ENCODE measurements at places on chromosomes 6 and 20.

DNA sequence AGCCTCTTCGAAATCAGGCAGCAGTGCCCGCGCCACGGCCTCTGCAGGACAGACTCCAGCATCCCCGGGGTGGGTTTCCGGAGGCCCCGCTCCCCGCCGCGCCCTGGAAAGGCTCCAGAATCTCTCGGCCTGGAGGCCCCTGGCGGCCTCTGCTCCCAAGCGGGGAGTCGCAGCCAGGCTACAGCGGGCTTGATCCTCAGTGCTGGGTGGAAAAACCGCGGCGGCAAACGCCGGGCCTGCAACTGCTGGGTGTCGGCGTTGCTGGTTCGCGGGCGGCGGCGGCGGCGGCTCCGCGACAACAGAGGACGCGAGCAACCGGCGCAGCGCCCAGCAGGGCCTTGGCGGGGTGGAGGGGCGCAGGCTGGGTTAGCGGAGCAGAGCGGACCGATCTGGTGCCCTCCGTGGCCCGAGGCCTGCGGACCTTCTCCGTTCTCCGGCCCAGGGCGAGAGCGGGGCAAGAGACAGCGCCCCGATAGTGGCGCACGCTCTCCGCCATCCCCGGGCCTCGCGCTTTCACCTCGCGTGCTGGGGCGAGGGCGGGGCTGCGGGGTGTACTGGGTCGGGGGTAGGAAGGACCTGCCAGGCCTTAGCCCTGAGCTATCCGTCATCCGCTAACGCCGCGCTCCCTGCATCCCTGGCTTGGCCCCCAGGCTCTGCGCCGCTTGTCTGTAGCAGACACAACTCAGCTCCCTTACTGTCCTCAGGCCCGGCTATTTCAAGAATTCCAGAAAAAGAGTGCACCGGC, 3.4 kb upstream of the ZNF292 start:
- peak; percentile 23 for DNase-seq

DNA sequence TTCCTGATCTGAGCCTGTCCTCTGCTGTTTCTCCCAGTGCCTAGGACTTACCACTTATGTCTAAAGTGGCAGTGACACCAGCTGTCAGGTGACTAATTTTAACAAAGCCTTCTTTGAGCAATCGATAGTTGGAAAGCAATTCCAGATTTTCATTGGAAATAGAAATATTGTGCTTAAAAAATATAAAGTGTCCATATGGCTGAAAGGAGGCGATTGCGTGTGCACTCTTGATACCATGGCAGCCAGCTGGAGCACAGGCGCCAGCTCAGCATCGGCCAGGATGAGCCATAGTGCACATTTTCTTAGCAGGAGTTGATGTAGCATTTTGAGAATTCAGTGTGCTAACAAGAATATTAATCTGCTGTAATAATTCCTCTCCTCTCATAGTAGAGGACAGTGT, 70.0 kb downstream of the LRRC1 start:
- DNase-seq: no peak

GRCh38 chr20:1945660-1946059, 48.2 kb downstream of the PDYN start:
- no peak for DNase-seq

DNA sequence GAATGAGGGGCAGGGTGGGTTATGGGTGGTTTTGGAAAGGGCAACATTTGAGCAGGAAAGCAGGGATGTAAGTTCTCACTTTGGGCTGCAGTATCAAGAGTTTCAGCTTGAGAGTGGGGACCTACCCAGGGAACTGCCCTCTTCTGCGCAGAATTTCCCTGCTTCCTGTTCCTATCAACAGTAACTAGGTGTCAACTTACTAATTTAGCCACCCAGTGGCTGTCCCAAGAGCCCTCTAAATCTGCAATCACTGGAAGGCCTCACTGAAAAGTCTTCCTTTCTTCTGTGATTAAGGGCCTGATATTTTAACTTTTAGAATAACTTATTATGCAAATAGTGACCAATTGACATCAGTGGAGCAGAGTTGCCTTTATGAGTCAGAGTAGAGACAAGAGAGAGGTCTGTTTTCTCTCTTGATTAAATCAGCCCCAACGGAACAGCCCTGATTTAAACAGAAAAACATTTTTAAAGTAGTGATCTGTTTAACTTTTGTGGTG, 118.2 kb upstream of the RIPOR2 start:
- no peak for DNase-seq

DNA sequence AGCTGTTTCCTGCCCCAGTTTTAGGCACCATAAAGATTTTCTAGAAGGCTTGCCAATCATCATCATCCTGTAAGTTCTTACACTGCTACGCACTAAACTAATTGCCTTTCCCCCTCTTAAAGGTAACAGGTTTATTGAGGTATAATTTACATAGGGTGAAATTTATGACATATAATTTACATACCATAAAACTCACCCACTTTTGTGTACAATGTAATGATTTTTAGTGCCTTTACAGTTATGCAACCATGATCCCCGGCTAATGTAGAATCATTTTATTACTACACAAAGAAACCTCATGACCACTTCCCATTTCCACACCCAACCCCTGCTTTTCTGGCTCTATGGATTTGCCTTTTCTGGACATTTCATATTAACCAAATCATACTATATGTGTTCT, 21.1 kb downstream of the GCNT2 start:
- DNase-seq: no peak

GRCh38 chr6:143337201-143337949, 113.1 kb downstream of the ADAT2 start:
- DNase-seq: peak; percentile 9

GRCh38 chr6:168880271-168880670, 373.4 kb downstream of the THBS2 start:
- DNase-seq: no peak

GRCh38 chr6:165659945-165660856, 2.8 kb downstream of the PDE10A start:
- no peak for DNase-seq

DNA sequence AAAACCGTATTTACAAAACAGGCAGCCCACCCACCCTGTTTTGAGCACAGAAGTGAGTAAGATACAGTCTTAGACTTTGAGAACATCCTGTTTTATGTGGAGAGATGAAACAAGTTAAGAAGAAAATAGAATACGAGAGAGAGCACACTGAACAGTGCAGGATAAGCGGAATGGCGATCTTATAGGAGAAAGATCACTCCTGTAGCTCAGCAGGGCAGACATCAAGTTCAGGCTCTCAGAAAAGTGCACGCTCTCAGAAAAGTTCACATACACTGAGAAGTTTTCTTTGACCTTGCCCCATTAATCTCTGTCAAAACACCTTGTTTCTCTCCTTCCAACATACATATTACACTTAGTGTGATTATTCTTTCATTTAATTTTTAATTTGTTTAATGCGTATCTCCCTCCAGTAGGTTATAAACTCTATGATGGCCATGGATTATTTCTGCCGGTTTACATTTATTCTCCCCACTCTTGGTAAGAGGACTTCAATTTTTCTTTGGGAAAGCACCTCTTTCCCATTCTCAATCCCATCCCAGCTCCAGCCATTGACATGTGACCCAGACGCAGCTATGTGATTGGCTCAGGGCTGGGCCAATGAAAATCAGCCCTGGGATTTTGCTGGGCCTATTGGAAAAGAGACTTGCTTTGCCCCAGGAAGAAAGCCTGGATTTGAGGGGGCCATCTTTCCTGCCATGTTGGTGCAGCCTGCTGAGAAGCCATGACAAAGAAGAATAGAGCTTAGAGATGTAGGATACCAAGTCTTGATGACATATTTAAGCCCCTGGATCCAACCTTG, 16.2 kb downstream of the KCNB1 start:
- DNase-seq: no peak

DNA sequence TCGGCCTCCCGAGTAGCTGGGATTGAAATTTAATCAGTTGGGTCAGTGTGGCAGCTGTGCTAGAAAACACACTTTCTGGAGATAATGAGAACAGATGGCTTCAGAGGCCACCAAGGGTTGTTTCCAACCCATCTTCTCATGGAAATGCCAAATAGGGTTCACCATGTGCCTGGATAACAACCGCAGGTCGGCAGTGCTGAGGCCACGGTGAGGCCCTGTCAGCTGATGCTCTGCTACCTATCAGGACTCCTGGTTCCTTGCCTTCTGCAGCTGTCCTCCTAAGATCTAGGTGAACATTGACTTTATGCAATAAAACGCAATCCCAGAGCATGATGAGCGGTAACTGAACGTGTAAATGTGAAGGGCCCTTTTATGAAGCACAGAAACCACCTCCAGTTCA, 139.3 kb upstream of the SNX9 start:
- no peak for DNase-seq

DNA sequence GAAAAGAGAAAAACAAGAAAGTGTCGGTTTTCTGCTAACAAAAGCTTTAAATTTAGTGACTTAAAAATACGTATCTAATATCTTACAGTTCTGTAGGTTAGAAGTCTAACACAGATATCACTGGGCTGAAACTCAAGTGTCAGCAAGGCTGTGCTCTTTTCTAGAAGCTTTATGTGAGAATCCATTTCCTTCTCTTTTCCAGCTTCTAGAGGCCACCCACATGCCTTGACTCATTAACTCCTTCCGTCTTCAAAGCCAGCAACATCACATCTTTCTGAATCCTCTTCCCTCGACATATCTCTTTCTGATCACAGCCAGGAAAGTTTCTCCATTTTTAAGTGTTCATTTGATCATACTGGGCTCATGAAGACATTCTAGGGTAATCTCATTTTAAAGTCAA, 262.0 kb downstream of the MAFB start:
- no peak for DNase-seq

DNA sequence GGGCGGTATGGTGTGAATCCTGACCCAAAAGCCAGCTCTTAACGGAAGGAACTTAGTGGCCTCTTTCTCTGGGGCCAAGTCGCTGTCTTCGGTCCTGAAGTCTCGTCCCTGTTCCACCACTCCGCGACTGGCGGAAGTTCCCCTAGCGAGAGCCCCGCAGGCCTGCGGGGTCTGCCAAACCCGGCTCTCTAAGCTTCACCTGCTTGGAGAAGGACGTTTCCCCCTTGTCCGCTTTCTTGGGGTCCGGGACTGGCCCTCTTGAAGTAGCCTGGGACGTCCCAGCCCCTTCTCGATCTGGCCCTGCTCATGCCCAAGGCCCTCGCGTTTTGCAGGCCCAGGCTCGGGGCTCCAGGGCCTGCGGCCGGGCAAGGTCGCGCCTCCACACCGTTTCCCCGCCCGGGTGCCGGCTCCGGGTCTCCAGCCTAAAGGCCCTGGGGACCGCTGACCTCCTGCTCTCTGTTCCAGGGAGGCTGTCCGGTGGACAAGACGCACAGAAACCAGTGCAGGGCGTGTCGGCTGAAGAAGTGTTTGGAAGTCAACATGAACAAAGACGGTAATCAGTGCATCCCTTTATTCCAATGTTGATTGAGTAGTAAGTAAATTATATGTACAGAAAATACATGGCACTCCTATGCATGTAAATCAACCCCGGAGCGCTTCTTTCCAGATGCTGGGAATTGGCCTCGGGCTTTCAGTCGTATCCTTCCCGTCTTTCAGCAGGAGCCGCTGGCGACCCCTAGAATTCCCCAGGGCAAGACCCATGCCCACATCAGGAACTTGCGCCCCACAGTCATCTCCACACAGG, 8.8 kb downstream of the NR2E1 start:
- no peak for DNase-seq

- DNase-seq: no peak
These were observed 197.2 kb upstream of the SUPT3H start for GRCh38 chr6:45574885-45575284.

Measured in H54 (cell line).